ENCODE measurements at places on chromosomes 3 and 15.

GRCh38 chr15:51475736-51476135 lies 134.3 kb downstream of the GLDN start:
- no peak for DNase-seq

GRCh38 chr3:122944671-122945161 lies 82.8 kb downstream of the SEMA5B start:
- no peak for DNase-seq

DNA sequence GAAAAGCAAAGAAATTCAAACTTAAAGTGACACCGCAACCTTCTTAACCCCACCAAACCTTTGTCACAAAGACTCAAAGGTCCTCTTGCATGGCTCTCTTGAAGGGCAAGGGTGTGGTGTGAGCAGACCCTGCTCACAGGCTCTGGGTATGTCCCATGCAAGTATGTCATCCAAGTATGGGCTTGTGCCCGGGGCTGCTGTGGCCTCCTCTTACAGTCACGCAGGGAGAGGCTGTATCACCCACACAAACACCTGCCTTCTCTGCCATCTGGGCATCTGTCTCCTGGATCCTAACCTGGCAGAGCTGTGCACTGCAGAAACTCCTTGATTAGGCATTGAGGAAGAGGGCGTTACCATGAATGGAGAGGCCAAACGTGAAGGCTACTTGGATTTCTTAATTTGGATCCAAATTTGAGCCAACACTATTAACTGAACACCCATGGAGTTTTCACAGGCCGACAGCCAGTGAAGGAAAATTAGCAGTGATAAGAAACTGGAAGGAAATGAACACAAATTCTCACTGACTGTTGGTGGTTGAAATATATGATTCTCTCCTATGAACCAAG lies 146.6 kb downstream of the DUT start:
- no peak for DNase-seq

DNA sequence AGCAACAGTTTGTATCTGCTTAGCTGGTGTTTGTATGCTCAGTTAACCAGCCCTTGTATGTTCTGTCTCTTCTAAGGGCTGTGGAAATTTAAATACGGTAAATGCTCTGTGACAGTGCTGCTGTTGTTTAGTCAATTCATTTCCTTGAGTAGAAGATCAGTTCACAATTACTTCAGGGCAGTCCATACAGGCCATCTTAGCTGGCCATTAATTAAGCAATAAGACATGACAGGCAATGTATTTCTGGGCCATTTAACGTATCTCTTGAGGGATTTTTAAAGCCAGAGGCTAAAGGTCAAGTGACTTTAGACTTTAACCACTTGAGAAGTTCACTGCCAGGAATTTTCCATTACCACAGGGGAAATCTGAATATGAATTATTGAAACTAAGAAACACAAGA lies 351.8 kb downstream of the ZIC1 start:
- DNase-seq: no peak

DNA sequence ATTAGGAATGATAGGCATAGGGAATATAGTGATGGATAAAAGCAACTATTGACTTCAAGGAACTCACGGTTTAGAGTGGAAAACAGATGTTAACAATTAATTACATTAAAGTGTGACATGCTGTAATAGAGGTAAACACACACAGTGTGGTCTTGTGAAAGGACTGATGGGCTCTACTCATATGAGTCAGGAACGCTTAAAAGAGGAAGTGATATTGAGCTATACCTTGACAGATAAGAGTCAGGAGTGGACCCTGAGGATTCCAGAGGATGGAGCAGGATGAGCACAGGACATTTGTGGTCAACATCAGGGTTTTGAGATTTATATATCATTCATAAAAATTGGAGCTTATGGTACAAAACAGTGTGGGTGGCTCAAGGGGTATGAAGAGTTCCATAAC lies 11.0 kb downstream of the EXOG start:
- DNase-seq: no peak

- no peak for DNase-seq
Measured at GRCh38 chr15:74316141-74316540, 51.3 kb downstream of the CYP11A1 start.

DNA sequence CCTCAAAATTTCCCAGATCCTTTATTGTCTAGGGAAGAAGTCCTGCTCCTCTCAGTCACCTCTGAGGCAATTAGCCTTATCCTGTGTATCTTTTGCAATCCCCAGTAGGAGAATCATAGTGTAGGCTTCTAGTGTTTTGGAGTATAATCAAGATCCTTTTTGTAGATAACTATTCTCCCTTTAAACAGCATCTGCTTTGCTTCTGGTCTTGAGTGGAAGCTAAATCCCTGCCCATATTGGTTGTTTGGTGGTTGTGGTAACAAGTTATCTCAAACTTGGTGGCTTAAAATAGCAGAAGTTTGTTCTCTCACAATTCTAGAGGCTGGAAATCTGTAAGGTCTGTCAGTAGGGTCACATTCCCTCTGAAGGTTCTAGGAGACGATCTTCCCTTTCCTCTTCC lies 217.5 kb upstream of the RASGRP1 start:
- no peak for DNase-seq

- no peak for DNase-seq
Measured at GRCh38 chr3:78863306-78864203, 904.2 kb downstream of the ROBO1 start.

DNA sequence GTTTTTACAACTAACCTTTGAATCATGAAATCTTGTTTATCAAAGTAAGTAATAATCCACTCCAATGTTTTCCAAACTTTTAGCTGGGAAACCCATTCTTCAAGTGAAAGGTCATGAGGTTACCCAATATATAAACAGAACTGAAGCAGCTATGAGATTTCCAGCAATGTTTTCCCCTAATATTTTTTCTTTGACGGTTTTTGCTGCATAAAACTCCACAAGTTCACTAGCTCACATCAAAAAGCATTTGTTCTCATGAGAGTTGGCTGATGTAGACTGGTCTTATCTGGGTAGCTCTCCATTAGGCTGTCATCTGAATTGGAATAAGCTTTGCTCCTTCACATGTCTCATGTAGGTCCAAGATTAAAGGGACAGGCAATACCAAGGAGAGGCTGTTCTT lies 241.2 kb upstream of the LRRC3B start:
- no peak for DNase-seq

GRCh38 chr3:143832433-143832832 lies 15.8 kb downstream of the SLC9A9 start:
- DNase-seq: peak; percentile 23

GRCh38 chr3:140225996-140226395 lies 291.0 kb downstream of the CLSTN2 start:
- no peak for DNase-seq

DNA sequence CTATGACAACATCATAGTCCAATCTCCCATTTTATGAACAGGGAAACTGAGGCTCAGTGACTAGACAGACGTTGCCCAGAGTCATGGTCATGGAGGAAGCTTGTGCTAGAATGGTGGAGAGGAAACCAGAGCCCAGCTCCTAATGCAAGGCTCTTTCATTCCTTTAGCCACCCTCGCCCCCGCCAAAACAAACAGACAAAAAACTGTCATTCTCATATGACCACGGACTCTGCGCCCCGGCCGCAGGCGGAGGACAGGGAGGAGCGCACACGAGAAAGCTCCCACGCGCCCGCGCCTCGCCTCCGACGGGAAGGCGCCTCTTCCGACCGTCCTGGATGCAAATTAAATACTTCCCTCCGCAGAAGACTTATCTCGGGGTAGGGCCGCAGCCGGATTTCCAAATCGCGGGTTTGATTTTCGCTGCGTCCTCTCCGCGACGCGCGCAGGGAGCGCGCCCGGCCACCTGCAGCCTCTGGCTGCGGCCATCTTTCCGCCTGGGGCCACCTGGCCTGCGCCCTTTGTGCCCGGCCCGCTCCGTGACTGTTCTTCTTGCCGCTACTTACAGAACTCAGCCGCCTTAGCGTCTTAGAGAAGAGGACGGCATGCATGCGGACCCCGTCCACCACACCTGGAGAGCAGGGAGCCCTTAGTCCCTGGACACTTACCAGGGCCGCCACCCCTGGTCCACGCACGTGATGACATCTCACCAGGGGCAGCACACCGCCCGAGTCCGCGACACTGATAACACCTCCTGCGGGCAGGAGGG lies 670 bp upstream of the ATP13A3 start:
- no peak for DNase-seq

DNA sequence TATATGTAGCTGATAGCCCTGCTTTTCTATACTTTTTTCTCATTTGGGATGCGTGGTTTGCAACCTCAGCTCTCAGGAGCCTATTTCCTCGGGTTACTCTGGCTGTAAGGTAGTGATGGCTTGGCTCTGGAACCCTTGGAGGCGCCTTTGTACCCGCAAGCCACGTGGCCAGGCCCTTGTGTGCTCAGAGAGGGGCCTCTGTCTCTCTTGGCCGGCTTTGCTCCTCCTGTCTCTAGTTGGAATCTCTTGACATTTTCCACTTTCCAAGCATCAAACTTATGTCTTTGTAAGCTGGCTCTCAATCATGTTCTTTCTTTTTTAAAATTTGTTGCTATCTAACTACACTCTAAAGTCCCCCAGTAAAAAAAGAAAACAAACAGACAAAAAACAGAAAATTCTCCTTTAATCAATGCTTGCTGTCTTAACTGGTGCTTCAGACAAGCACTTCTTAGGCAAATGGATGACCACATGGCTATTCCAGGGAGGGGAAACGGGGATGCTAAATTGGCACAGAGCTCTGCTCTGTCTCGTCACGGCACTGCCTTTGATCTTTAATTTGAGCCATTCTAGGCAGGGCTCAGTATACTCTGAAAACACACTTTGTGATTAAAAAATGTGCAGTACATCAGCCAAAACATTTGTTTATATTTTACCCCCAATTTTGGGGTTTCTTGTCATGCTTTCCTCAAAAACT lies 180.4 kb upstream of the NR2E3 start:
- DNase-seq: no peak

DNA sequence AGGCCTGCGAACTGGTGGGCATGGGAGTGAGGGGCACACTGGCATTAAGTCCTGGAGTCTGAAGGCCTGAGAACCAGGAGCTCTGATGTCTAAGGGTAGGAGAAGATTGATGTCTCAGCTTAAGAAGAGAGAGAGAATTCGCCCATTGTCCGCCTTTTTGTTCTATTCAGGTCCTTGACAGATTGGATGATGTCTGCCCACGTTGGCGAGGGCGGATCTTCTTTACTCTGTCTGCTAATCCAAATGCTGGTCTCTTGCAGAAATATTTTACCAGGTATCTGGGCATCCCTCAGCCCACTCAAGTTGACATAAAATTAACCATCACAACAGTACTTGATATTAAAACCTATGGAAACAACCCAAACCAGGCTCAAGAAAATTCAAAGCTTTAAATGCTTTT lies 44.1 kb downstream of the MAP6D1 start:
- no peak for DNase-seq

GRCh38 chr3:128399221-128399915 lies 67.3 kb downstream of the DNAJB8 start:
- DNase-seq: no peak

- no peak for DNase-seq
Measured at GRCh38 chr3:122515020-122515468, 305 bp upstream of the KPNA1 start.

DNA sequence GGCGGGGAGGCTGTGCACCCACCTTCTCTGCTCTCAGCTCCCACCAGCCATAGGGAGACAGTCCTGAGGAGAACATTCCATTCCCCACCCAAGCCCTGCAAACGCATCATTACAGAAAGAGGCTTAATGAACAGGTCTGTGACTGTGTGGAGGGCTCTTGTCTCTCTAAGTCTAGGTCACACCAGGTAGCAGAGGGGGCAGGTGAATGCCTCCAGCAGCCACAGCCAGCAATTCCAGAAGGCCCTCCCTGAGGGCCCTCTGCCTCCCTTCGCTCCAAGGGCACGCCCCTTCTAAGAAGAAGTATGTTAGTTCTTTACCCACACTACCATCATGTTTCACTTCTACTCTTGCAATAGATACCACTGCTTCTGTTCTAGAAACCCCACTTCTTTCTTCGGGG lies 217.5 kb upstream of the BHLHE40 start:
- DNase-seq: no peak

GRCh38 chr15:70588613-70589012 lies 174.7 kb downstream of the UACA start:
- DNase-seq: no peak

GRCh38 chr3:171412054-171412453 lies 48.2 kb downstream of the TNIK start:
- DNase-seq: no peak

- no peak for DNase-seq
Measured at GRCh38 chr3:194489736-194490612, 3.2 kb upstream of the ATP13A3 start.

DNA sequence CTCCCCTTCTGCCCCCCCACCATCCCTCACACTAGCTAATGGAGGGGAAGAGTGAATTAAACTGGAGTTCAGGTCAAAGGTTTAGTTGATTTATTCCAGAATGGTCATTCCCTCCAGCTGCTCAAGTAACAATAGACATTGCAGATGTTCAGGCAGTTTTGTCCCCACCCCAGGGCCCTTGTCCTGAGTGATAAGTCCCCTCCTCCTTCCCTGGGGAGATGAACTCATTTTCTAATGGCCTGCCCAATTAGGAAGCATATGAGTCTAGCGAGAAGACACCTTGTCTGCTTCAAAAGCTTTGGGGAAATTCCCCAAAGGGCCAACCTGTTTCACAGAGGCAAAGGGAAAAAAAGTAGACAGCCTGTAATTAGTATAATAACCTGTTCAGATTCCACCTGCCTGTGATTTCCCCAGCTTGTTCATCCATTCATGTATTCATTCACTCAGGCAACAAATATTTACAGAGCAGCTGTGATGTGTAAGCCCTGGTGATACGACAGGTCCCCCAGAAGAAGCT lies 165.3 kb downstream of the SHQ1 start:
- DNase-seq: no peak

- peak; percentile 24 for DNase-seq
Measured at GRCh38 chr3:50205413-50206276, 574 bp downstream of the SLC38A3 start.

DNA sequence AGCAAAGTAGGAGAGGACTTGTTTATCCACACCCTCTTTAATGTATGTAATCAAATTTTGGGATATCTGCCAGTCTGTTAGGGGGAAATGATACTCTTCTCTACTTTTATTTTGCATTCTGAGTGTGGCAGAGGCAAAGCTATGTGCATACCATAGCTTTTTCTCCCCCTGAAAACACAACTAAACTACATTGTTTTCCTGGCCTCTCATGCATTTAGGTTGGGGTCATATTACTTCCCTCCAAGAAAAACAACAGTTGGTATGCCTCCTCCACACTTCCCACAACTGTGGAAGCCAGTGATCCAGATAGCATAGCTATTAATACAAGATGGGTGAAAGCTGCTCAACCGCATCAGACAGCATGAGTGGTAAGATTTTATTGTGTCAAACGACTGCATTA lies 6.9 kb downstream of the RPL15 start:
- DNase-seq: peak; percentile 85

DNA sequence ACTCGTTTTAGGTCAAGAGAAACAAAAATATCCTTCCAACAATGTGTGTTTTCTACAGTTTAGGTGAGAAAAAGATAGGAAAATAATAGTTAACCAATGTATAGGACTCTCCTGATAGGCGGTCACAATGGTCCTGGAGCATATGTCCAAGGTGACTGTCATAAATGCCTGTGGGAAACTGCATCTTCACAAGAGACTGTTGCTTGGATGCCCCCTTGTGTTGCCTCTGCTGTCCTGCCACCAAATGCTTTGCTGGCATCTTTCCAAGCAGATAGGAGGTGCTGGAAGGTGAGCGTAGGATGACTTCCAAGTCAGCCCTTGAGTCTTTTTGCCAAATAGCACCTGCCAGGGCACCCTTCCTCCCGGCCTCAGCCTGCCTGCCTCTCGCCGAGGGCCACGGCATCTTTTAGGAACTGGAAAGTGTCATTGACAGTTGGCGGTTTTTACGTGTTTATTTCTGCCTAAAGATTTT lies 24.1 kb upstream of the SACM1L start:
- peak; percentile 61 for DNase-seq
